ENCODE measurements at places on chromosomes 2 and 18.

DNA sequence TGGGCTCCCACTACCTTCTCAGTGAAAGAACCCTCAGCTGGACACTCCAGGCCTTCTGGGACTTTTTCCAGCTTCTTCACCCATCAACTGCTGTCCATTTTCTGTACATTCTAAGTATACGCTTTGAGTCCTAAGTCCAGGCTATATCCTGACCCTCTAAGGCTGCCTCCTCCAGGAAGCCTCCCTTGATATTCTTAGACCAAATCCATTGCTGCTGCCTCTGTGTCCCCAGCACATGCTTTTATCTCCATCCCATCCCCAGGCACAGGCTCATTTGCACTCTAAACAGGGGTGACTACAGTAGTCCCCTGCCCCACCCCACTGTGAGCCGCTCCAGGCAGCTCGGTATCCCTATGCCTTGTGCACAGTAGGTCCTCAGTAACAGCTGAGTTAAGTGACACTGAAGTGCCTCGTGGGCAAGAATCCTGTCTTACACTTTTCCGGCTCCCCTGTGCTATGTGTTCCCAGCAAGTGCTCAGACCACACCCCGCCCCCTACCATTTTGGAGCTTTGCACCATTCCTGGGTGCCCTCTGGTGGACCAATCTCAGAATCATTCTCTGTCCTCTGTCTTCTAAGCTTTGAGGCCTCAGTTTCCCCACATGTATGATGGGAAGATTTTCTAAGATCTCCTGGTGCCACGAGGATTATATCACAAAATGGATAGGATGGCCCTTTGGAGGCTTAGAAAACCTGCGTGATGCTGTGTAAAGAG is 34.9 kb downstream of the EMX1 start:
- no peak for ATAC-seq

GRCh38 chr2:207334624-207335371 is 169.1 kb upstream of the KLF7 start:
- ATAC-seq = peak; percentile 68

- ATAC-seq = no peak
These were observed 47.4 kb downstream of the SLC8A1 start for GRCh38 chr2:40404517-40404916.

- ATAC-seq = no peak
These were observed 358.3 kb downstream of the CELF4 start for GRCh38 chr18:37207343-37207742.

GRCh38 chr2:116510117-116510671 is 1304.3 kb upstream of the DDX18 start:
- no peak for ATAC-seq

DNA sequence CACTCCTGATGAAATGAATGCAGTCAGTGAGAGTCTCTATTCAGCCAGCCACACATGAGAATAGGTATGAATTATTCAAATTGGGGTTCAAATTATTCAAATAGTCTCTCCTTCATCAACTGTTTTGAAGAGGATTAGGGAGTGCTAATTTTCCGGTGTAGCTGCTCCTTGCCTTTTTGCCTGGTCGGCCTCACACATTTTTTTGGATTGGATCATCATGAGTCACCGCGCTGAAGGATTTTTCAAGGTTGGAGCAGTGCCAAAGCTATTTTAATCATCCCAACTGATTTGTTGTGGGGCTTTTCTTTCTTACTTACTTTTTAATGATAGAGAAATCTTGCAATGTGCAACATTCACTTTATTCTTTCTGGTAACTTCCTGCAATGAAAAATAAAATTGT is 2.4 kb upstream of the DTNA start:
- no peak for ATAC-seq

Measured in stimulated activated memory B cell treated with anti-CD40 and anti-IgM and Interleukin-4, amounts not matched to agents 10 μg/mL and 1 μg/mL and 100 μg/mL, for 72 hours (primary cell).